T1000 (cell line): ENCODE measurements at places on chromosomes 7 and 10.

DNA sequence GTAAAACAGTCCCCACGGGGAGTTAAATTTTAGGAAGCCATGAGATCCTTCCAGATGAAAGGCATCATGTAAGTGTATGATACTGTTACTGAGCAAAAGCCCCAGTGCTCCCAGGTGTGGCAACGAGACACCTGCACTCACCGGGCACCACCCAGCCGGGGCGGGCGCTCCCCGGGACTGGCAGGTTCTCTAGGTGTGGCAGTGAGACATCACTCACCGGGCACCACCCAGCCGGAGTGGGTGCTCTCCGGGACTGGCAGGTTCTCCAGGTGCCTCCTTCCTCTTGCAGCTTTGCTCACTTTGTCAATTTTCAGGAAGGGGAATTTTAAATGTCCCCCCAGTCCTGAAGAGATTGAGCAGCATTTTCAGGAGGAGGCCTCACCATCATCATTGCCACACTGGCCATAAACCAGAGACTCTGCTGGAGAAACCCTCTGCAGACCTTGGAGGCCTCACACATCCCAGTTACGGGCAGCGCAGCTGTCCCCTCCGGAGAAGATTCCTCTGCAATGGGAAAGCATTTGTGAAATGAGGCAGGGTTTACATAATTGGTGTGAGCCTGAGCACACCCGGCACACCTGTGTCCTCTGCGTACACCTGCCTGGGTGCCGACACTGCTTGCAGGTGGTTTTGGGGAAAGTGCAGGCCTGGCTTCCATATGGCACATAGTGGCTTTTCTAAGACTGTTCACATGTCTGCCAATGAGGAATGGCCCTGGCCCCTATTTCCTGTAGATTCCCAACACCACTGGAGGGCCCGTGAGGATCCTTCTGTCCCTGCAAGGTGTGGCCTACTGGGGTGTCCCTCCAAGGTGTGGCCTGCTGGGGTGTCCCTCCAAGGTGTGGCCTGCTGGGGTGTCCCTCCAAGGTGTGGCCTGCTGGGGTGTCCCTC is 191.4 kb downstream of the EBF3 start:
- no peak for DNase-seq

DNA sequence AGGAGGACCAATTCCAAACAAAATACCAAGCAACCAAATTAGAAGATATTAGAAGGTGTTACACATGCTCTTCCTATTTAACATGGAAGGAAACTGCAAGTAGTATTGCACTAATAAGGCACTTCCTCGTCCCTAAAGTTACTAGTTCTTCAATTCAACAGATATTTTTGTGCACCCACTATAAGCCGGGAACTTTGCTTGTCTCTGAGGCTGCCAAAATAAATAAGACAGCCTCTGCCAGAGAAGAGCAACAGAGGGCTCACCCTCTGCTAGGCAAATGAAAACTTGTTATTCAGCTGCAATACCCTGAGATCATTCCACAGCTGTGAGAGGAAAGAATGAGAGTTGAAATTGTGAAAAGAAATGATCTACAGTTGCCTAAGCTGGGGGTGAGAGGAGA is 37.4 kb upstream of the GSAP start:
- no peak for DNase-seq

DNA sequence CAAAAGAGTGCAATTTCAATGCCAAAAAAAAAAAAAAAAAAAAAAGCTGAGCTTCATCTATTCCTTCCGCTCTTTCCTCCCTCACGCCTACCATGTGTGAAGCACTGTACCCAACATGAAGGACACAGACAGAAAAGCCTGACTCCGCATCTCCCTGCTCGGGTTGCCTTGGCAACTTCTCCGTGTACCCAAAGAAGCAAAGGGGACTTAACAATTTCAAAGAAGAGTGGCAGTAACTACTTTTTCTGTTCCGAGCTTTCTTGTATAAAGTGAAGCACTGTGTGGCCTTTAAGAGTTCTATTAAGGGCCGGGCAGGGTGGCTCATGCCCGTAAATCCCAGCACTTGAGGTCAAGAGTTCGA is 177.7 kb downstream of the PRKCQ start:
- DNase-seq, result no peak

DNA sequence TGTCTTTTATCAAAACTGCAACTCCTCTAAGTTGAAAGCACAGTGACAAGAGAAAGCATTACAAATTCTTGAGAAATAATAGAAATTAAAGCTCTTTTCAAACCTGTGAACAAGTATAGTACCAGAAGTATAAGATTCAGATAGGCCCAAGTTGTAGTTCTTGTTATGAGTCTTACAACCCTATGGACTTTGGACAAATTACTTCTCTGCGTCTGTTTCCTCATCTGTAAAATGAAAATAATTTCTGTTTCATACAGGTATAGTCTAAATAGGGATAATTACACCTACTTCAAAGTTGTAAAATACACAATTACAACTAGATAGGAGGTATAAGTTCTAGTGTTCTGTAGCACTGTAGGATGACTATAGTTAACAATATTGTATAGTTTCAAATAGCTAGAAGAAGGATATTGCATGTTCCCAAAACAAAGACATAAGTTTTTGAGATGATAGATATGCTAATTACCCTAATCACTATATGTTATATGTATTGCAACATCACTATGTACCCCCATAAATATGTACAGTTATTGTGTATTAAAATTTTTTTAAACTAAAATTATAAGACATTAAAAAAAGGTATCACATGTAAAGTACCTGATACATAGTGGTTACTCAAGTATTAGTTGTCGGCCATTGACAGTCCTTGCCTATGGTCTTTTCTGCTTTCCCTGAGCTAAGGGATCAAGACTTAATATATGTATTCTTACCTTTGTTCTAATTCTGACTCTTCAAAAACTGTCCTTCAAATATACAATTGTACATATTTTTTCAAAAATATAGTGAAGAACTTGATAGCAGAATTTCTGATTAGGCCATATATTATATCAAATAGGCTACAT is 1.8 kb upstream of the WASL start:
- DNase-seq, result no peak

DNA sequence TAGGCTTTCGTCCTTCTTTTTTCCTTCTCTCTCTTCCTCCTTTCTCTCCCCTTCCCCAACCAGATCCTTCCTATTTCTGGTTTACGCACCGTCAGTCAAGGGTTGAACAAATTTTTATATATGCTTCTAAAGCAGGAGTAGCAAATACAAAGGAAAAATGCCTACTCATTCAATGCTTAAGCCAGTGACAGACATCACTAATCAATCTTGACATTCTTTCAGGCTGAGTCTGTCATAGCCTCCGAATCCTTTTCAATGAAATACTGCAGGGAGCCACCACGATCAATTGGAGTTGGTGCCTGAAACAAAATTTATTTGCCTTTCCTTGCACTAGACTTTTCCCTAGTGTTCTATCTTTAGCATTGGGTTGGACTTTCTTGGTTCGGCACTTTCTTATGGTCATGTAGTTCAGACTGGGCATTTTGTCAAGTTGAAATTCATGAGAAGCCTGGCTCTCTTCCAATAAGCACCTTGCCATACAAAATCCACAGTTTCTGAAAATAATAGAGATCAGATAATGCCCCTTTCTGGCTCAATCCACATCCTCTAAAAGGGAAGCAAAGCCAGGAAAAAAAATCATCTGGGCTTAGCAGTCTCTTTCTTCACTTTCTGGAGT is 239.5 kb upstream of the PLXNA4 start:
- DNase-seq, result no peak

DNA sequence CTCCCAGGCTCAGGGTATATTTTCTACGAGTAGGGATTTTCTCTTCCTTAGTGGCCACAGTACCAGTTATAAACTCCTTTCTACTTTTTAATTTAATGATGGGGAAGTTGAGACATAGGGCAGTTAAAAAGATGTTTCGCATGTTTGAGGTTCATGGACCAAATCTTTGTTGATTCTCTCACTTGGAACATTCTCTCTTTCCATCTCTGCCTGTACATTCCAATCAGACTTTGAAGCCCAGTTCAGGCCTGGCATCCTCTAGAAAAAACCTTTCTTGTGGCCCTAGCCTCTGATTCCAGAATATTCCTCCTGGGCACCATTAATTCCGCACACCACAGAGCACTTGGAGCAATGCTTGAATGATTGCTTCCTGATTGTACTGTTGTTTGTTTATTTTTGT is 18.5 kb downstream of the SLC13A4 start:
- DNase-seq, result no peak

DNA sequence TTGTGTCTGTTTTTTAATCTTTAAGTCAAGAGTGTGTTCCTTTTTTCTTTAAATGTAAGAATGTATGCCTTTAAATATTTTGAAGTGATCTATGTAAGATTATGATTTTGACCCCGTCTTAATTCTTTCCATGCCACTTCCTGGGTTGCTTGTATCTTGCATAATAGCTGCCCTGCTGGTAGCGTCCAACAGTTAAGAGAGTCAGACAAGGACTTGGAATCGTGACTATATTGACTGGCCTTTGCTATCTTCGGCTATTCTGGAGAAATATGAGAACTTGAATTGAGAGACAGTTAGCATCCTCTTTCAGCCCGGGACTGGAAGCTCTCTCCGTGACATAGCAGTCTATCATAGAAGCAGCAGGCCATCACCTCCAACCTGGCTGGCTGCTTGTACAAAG is 13.0 kb downstream of the NRP1 start:
- DNase-seq, result no peak

GRCh38 chr10:121722665-121723064 is 124.4 kb upstream of the FGFR2 start:
- no peak for DNase-seq

DNA sequence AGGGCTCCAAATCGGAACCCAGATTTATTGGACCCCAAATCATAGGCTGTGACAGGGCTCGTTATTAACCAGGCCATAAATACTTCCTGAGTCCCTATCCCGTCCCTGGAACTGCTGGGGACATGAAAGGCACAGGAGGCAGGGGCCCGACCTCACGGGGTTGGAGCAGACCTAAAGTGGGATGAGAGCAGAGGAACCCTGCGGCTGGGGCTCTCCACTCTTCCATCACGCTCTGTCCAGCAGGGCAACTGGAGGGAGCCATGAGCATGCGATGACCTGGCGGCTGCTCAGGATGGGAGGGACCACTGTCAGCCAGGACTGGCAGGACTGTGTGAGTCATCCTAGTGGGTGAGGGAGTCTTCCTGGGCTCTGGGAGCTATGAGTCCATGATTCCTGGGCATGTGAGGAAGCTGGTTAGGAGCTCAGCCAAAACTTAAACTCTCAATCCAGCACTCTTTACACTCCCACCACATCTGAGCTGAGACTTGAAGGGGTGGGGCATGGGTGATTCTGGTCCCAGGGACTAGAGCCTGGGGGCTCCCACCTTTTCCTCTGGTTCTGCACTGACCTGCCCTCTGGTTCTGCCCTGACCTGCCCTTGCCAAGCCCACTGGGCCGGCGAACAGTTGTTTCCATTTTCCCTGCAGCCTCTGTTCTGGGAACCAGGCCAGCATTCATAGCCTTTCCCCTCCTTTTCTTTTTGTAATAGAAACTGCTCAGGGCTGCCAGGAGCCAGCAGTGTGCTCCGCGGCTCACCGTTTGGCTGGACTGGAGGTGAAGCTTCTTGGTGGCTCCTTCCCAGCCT is 47.1 kb downstream of the SYPL1 start:
- DNase-seq, result peak; percentile 69
